ENCODE measurements at places on chromosomes 16 and 17.

GRCh38 chr16:79537584-79537983, 63.0 kb downstream of the MAF start:
- DNase-seq = no peak

DNA sequence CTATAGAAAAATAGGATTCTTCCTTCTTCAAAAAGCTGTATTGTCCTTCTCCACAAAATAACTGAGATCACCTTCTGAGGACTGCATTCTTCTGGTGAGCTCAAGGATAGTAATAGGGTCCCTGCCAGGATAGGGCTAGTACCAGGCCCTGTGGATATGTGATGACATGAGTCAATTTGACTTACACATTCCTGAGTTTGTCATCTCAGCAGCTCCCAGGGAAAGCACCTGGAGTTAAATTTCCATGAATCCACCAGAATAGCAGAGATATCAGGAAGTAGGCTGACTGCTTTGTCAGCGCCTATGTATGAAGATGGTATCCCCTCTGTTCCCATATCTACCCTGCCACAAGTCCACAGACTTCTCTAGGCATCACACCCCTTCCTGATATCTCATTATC, 225.8 kb downstream of the PMP22 start:
- DNase-seq = peak; percentile 34

GRCh38 chr17:76517638-76518038, 16.4 kb upstream of the RHBDF2 start:
- no peak for DNase-seq

DNA sequence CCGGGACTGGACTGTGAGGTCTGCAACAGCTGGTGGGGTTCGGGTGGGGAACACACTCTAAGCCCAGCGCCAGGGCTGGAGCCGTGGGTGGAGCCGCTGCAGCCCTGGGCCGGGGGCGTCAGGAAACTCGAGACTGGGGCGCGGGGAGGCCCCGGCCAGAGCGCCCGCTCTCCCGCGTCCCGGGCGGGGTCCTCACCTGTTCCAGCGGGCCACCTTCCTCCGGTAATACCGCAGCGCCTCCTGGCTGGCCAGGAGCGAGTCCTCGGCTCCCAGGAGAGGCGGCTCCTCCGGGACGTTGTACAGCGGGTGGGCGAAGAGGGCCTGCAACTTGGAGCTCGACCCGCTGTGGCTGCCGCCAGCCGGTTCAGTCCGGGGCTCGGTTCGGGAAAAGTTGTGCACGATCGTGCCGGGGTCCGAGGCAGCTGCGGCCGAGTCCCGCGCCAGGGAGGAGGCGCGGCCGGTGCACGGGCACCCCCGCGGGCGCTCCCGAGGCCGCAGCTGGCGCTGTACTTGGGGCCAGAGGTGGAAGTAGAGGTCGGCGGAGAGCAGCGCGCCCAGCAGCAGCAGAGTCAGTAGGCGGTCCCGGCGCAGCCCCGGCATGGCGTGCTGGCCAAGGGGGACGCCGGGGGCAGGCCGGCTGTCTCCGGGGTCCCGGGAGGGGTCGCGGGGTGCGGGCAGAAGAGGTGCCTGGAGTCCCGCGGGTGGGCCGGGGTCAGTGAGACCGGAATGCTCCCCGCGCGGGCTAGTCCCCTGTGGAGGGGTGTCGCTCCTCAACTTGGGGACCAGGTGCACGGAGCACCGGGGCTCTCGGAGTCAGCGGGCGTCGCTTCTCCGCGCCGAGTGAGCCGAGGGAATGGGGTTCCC, 868 bp downstream of the FAM20A start:
- no peak for DNase-seq

DNA sequence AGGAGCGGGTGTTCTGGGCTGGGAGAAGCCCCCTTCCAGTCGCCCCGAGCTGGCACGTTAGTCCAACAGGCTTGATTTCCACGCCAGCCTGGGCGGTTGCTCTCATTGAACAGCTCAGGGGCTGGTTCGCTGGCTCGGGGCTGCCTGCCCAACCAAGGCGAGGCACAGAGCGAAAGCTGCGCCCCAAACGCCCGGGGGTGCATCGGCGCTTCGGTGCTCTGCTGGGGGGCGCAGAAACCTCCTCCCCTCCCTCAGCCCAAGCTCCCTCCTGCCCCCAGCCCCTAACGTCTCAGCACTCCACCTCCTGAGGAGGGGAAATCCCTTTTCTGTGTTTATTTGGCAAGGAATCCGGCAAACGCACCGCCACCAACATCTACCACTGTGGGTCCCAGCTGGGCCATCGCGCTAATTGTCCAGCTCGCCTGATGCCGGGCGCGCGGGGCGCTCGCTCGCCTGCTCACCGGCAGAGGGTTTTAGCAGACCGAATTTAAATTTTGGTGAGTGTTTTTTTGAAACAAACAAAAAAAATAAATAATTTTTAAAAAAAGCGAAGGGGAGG, 29.5 kb upstream of the RBFOX1 start:
- DNase-seq = no peak

DNA sequence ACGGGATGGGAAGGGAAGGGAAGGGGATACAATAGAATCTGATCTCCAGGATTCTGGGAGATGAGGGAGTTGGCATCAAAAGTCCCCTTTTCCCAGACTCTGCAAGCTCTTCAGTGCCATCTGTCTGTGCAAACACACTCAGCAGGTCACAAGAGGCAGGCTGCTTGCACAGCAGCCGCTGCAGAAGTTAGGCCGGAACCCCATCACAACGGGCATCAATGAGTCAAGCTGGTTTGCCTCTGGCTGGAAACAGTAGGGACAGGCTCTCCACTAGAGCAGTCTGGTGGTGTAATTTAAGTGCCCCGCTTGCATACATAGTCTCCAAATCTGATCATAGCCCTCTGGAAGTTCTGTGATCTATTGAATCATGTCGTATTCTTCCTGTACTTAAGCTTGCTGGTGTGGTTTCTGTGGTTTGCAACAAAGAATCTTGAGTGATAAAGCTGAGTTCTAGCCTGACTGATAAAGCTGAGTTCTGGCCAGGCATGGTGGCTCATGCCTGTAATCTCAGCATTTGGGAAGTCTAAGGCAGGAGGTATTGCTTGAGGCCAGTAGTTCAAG, 33.7 kb upstream of the KDM8 start:
- peak; percentile 23 for DNase-seq

- no peak for DNase-seq
Observed at GRCh38 chr17:14922411-14922810, 342.7 kb downstream of the PMP22 start.

- DNase-seq = peak; percentile 33
Observed at GRCh38 chr17:1186214-1186820, 6.5 kb upstream of the ABR start.

GRCh38 chr17:10059684-10060211, 138.7 kb downstream of the GAS7 start:
- no peak for DNase-seq

GRCh38 chr16:1189455-1189854, 35.6 kb downstream of the TPSG1 start:
- DNase-seq = no peak

- peak; percentile 86 for DNase-seq
Observed at GRCh38 chr17:2406903-2407790, 6.3 kb upstream of the MNT start.

Data from MCF 10A (cell line).